Breast epithelium (tissue), 4 donors: ENCODE measurements at places on chromosomes 1 and 21. TPM values are rescaled to one million over a fixed set of nuclear protein-coding genes. Genes with fewer than 3 reads are reported as not detected.
A peak's percentile ranks its signal among the peaks of the same experiment; 100 is the strongest.

- H3K4me3 ChIP-seq: no peak overlapping the region
- no peak overlapping the region for H3K27ac ChIP-seq
- H3K36me3 ChIP-seq: no peaks in the 10 kb centered on the region
- no peaks in the 10 kb centered on the region for H3K4me1 ChIP-seq
Observed at GRCh38 chr1:158327481-158327880, 3.9 kb downstream of the CD1B start.

- H3K27me3 ChIP-seq: no peaks in the 10 kb centered on the region
- no peaks in the 10 kb centered on the region for H3K36me3 ChIP-seq
- no peaks in the 10 kb centered on the region for H3K4me1 ChIP-seq
Observed at GRCh38 chr1:185560760-185561159, 173.4 kb upstream of the HMCN1 start.

DNA sequence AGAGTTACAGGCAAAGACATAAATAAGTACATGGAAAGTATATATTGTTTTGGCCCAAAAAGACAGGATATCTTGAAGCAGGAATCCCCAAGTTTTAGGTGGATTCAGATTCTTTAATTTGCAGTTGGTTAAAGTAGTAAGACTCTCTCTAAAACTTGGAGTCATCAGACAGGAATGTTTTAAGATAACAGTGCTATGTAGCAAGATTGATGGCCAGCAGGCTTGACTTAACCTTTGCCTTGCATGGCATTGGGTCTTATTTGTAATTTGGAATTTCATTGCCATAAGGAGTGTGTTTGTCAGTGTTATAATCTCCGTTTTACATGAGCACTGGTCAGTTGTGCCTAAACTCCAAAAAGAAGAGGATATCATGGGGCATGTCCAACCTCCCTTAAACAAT, 727.6 kb upstream of the CHRM3 start:
- no peaks in the 10 kb centered on the region for H3K36me3 ChIP-seq
- no peak overlapping the region for H3K4me3 ChIP-seq
- no peak for DNase-seq
- no peaks in the 10 kb centered on the region for H3K4me1 ChIP-seq
- no peak overlapping the region for H3K27ac ChIP-seq
- H3K27me3 ChIP-seq: no peaks in the 10 kb centered on the region

- H3K4me3 ChIP-seq: peak overlapping the region; percentile 76
- H3K27ac ChIP-seq: peak overlapping the region; percentile 88
- no peaks in the 10 kb centered on the region for H3K4me1 ChIP-seq
Observed at GRCh38 chr1:10794724-10795275, 1.6 kb downstream of the CASZ1 start.

- no peak overlapping the region for H3K4me3 ChIP-seq
- H3K36me3 ChIP-seq: no peaks in the 10 kb centered on the region
- no peaks in the 10 kb centered on the region for H3K4me1 ChIP-seq
- H3K27ac ChIP-seq: no peak overlapping the region
Observed at GRCh38 chr1:183991348-183991747, 46.2 kb downstream of the COLGALT2 start.

DNA sequence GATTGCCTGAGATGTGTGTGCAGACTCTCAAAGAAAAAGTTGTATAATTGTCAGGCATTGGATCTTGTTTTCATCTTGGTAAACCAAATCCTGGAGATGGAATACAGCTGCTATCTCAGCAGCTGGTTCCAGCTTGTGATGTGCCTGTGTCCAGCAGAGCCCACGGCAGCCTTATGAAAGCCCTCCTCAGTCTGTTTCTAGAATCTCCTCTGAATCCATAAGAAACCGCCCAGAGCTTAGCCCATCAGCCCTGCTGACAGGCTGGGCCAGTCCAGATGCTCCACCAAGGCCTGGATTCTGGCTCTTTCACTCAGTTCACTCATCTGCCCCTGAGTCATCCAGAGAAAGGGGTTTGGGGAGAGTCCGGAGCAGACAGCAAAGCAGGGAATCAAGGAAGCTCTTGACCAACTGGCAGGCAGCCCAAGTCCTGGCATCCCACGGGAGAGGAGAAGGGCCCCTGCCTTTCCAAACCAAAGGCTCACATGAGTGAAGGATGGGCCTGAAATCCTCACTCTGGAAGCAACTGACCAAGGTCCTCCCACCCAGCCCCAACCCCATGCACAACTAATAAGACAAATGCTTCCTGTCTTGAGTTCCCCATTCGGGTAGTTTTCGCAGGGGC, 45.7 kb downstream of the NAV1 start:
- H3K27ac ChIP-seq: no peak overlapping the region
- H3K36me3 ChIP-seq: no peaks in the 10 kb centered on the region
- no peaks in the 10 kb centered on the region for H3K27me3 ChIP-seq
- DNase-seq: no peak
- H3K4me1 ChIP-seq: no peaks in the 10 kb centered on the region
- no peak overlapping the region for H3K4me3 ChIP-seq

DNA sequence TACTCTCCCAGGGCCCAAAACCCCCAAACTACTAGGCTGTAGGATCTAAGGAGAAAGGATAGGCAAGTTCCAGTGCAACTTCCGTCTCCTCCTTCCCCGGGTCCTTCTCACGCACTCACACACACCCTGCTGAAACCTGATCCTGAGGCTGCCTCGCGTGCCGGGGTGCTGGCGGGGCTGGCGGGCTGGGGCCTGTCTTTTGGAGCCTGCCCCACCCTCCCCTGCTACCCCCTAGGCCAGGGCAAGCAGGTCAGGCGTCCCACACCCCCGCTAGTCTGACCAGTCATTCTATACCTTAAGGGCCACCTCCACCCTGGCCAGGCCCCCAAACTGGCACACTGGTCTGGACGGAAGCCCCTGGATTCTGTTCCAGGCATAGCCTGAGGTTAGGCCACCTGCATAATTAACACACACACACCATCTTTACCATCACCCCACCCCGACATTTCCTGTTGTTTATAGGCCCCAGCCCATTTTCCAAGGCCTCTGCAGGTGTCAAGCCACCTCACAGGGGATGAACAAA, 48.3 kb upstream of the ARTN start:
- H3K27ac ChIP-seq: no peak overlapping the region
- H3K27me3 ChIP-seq: no peaks in the 10 kb centered on the region
- no peak overlapping the region for H3K4me3 ChIP-seq
- H3K4me1 ChIP-seq: no peaks in the 10 kb centered on the region
- DNase-seq: no peak
- H3K36me3 ChIP-seq: no peaks in the 10 kb centered on the region

GRCh38 chr21:36171336-36171735, 14.7 kb downstream of the DOP1B start:
- H3K4me3 ChIP-seq: no peak overlapping the region
- H3K27me3 ChIP-seq: no peaks in the 10 kb centered on the region
- H3K27ac ChIP-seq: no peak overlapping the region

- no peaks in the 10 kb centered on the region for H3K27me3 ChIP-seq
- no peaks in the 10 kb centered on the region for H3K36me3 ChIP-seq
- H3K27ac ChIP-seq: no peak overlapping the region
- H3K4me3 ChIP-seq: no peak overlapping the region
- no peaks in the 10 kb centered on the region for H3K4me1 ChIP-seq
- DNase-seq: no peak
Observed at GRCh38 chr1:204113896-204114295, 37.9 kb downstream of the ETNK2 start.

- no peak for DNase-seq
- peaks cover 4% of the 10 kb centered on the region for H3K4me1 ChIP-seq
Observed at GRCh38 chr1:26701995-26702679, 6.3 kb downstream of the ARID1A start.

GRCh38 chr1:58746757-58747156, 37.1 kb downstream of the JUN start:
- H3K4me1 ChIP-seq: no peaks in the 10 kb centered on the region
- H3K4me3 ChIP-seq: no peak overlapping the region
- no peaks in the 10 kb centered on the region for H3K36me3 ChIP-seq

Gene PHLDA3
- total RNA-seq: 65.7 TPM

- H3K27me3 ChIP-seq: no peaks in the 10 kb centered on the region
- H3K27ac ChIP-seq: no peak overlapping the region
- H3K4me3 ChIP-seq: no peak overlapping the region
- no peaks in the 10 kb centered on the region for H3K36me3 ChIP-seq
- no peak for DNase-seq
Observed at GRCh38 chr21:28142697-28143096, 850.0 kb downstream of the LTN1 start.

DNA sequence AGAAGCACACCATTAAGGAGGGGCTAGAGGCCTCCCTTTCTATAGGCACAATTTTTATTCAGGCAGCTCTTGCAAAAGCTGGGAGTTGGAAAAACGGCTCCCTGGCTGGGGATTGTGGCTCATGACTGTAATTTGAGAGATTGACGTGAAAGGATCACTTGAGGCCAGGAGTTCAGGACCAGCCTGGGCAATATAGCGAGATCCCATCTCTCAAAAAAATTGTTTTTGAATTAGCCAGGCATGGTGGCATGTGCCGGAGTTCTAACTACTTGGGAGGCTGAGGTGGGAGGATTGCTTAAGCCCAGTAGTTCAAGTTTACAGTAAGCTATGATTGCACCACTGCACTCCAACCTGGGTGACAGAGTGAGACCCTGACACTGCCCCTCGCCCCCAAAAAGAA, 23.9 kb upstream of the NRDC start:
- H3K4me1 ChIP-seq: no peaks in the 10 kb centered on the region
- DNase-seq: no peak
- no peaks in the 10 kb centered on the region for H3K27me3 ChIP-seq
- no peak overlapping the region for H3K27ac ChIP-seq
- no peak overlapping the region for H3K4me3 ChIP-seq
